ENCODE measurements at places on chromosomes 1 and 21.

DNA sequence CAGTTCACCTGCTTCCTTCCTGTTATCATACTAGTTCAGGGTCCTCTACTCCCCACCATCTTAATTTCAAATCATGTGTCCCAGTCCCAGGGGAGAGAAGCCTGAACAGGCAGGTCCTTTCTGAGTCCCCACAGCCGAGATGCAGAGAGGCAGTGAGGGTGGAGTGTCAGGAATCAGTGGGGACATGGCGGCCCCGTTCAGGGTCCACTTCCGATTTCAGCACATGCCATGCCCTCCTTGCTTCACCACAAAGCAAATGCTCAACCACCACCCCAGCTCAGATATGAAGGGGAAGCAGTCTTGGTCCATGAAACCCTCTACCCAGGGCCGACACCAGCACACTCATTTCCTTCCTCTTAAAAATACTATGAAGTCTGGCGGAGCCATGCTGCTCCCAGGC lies 5.2 kb upstream of the SEMA4A start:
- DNase-seq, result no peak

- peak; percentile 7 for DNase-seq
Observed at GRCh38 chr21:44709426-44710293, 1.7 kb downstream of the TSPEAR start.

DNA sequence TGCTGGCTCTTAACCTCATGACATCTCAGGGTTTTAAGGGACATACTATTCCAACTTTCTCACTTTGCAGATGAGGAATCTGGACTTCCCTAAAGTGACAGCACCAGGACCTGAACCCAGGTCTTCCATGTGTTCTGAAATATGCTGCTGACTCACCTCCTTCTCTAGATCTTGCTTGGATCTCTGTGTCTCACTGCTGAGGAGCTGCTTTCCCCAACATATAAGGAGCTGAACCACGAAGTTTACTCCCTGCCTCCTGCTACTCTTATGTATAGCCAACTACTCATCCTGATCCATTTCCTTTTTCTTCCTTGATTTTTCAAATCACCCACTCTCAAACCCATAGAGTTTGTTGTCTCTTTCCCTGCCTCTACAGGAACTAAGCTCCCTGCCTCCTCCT lies 38.2 kb downstream of the ALG14 start:
- DNase-seq, result no peak

DNA sequence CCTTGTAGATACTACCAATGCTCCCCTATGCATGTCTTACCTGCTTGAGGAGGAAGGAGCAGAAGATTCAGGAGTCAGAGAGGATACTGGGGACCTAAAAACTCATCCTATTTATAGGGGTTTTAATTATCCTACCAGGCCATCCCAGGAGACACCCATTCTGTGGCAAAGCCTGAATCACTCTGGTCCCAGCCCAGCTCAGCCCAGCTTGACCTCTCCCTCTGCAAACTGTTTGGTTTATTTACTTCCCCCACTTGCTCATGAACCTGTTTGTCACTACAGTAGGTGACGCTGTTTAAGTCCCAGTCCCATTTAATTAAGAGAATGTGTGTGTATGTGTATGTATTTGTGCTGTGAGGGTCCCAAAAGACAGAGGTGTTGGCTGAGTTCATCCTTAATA lies at the start of gene RPTN:
Gene RPTN (minus strand): TSS at position 85 of the 400 bp plus-strand sequence. CDS start 1,339 bp downstream, outside the sequence.
- no peak for DNase-seq

DNA sequence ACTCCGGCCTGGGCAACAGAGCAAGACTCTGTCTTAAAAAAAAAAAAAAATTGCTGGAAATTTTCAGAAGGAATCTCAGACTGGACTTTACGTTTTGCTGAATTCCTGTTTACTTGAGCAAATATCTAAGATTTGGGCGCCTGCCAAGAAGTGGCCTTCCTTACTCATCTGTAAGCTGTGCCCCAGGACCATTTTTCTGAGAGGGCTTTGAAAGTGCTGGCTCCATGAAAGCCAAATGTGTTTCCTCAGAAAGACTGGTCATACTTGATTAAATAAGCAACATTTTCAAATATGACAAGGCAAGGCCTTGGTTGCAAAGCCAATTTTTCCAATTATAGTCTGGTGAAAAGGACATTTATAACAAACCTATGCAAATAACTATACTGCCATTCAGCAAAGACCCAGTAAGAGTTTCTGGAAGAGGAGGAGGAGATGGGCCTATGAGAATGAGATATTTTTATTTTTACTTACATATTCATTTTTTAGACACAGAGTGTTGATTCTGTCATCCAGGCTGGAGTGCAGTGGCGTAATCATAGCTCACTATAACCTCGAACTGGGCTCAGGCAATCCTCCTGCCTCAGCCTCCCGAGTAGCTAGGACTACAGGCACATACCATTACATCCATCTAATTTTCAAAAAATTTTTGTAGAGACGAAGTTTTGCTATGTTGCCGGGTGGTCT lies 56.3 kb upstream of the HTR1D start:
- peak; percentile 76 for DNase-seq

DNA sequence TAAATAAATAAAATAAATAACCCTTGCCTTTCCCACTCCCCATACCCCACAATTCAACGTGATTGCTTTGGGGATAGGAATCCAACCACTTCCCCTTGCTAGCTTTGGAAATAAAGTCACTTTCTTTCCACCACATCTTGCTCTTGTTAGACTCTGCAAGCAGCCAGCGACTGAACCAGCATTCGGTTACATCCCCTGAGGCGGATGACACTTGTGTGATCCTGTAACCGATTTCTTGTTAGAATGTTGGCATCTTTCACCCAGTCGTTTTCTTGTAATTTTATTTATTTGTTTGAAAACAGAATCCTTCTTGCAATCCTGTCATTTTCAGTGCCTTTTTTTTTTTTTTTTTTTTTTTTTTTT lies 1.6 kb upstream of the IFNGR2 start:
- peak; percentile 48 for DNase-seq

DNA sequence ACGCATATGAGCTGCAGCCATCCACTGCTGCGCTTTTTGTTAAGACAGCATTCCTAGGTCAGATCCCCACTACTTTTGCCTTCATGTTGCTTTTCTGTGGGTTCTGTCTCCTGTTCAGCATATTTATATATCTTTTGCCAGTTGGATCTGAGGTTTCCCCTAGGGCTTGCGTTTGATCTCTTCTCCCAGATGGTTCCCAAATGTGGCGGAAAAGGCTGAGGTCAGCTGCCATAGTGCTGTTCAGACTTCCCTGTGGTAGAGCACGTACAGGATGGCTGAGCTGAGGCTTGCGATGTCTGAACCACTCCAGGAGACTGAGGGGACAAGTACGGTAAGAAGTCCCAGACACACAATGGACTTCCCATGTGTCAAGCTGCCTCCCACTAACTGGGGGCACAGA lies 39.8 kb downstream of the COL6A1 start:
- no peak for DNase-seq

- DNase-seq, result peak; percentile 14
Observed at GRCh38 chr1:24659993-24660665, 17.0 kb downstream of the SRRM1 start.

DNA sequence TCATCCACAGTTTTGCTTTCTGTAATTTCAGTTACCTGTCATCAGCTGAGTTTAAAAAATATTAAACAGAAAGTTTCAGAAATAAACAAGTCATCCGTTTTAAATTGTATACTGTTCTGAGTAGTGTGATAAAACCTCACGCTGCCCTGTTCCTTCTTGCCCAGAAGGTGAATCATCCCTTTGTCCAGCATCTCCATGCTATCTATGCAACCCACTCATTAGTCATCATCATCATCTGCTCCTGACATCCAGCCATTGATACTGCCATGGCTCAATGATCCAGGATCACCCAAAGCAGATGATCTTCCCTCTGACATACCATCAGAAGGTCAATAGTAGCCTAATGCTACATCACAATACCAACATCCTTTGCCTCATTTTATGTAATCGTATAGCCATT lies 198.3 kb downstream of the SLC44A5 start:
- DNase-seq, result no peak

DNA sequence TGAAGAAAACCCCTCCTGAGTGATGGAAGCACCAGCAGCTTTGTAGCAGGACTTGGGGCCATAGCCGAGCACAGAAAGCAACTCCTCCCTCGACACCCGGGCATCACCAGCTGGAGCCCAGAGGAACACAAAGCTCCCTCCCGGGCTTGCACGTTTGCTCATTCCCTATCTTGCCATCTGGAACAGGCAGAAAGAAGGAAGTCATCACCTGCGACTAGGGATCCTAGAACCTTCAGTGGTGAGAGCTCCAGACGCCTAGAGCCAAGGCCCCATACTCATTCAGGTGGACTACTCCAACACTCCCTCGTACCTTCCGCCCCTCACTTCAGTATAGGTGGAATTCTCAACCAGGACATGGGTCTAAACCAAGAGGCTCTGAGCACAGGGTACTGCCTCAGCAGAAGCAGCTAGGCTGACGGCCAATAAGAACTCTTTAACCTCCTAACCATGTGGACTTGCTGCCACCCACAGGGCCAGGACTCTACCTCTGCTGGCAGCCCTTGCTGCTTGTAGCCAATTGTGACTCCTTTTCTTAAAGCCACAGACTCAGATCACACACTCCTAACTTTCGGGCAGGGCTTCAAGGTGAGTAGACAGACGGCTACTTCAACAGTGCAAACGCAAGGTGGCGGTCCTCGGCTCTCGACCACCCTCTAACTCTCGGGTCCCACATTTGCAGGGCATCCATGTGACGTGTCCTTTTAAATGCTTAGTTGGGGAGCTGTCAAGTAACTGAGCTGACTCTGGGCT lies 65.4 kb downstream of the NPHP4 start:
- no peak for DNase-seq
